ENCODE measurements at places on chromosomes 11 and 22.

DNA sequence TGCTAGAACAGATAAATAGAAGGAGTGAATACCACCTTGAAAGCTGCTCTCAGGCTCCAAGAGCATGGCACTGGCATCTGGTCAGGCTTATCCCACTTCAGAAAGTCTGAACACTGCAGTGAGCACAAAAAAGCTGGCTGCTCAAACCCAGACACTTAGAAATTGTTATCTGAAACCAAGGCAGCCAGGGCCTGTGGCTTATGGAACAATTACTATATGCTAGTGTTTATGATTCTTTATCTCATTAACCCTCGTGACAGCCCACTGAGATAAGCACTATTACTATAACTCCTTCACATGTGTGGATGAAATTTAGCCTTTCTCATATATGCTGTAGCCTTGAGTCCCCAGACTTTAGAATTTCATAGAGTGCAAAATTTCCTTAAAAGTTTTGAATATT, 400.2 kb downstream of the RAB38 start:
- no peak for DNase-seq

GRCh38 chr11:9760193-9760575, 96.3 kb downstream of the SWAP70 start:
- DNase-seq = no peak

DNA sequence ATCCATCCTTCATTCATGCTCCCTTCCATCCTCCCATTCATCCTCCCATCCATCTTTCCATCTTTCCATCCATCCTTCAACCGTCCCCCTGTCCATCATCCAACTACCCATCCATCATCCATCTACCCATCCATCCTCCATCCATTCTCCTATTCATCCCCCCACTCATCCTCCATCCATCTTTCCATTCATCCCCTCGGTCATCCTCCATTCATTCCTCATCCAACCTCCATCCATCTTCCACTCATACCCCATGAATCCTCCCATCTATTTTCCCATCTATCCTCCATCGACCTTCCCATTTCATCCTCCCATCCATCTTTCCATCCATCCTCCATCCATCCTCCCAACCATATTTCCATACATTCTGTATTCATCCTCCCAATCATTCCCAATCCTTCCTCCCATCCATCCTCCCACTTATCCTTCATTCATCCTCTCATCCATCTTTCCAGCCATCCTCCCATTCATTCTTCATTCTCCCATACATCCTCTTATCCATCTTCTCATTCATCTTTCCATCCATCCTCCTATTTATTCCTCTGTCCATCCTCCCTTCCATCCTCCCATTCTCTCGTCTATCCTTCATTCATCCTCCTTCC, 29.9 kb downstream of the IGLL1 start:
- no peak for DNase-seq

DNA sequence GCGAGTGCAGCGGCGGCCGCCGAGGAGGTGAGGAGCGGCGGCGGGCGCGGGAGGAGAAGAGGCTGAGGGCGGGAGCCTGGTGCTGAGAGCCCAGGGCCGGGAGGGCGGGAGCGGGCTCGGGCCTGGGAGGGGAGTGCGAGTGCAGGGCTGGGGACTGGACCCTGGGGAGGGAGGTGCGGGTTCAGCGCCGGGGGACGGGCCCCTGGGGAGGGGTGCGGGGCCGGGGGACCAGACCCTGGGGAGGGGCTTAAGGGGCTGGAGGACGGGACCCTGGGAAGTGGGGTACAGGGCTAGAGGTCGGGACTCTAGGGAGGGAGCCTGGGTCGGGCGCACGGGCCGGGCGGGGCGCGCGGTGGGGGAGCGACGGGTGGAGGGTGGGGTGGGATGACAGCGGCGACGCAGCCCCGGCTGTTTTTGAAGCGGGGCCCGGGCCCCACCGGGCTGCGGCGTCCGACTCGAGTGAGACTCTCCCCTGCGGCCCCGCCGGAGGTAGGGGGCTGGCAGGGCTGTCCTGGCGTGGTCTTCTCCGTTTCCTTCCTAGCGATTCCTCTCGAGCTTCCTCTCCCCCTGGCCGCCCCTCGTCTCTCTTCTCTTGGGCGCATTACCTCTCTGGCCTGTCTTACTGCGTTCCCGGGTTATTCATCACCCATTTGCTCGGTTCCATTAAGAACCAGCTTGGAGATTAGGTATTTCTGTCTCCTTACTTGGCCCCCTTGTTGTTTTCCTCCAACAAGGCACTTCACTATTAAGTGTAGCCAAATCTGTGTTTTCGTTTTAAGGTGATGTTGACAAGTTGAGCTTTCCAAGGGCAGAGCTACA, 754 bp downstream of the NUP50 start:
- no peak for DNase-seq

DNA sequence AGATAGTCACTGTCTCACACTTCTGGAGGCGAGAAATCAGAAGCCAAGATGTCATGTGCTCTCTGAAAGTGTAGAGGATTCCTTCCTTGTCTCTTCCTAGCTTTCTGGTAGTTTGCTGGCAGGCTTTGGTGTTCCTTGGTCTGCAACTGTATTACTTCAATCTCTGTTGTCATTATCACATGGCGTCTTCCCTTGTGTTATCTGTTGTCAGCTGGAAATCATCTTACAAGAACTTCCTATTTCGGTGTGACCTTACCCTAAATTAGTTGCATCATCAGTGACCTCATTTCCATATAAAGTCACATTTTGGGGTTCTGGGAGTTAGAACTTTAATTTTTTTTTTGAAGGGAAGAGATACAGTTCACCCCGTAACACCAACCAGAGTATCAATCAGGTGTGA, 3.3 kb upstream of the LIN7C start:
- no peak for DNase-seq

GRCh38 chr22:46401370-46401769, 65.9 kb downstream of the TRMU start:
- no peak for DNase-seq

- DNase-seq = no peak
Measured at GRCh38 chr11:110077831-110078325, 15.3 kb upstream of the ZC3H12C start.

DNA sequence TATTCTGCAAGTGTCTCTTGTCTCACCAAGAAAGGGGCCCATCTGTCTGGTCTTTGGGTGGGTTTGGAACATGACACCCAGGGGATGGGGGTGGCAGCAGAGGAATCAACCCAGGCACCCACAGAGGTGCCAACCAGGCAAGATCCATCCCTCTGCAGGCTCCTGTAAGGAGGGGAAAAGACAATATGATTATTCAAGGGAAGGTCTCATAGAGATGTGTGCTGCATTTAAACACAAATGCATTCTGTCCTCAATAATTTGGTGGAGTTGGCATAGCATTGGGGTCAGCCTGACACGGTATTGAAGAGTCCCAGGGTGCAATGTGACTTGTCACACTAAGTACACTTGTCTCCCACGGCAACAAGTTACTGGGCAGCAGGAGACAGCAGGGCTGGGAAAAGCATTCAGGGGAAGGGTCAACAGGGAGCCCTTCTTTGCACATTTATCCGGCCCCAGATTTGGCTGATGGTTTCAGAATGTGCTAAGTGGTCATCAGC, 33.1 kb upstream of the SPON1 start:
- no peak for DNase-seq

- DNase-seq = no peak
Measured at GRCh38 chr11:73273222-73273895, 1.2 kb downstream of the P2RY6 start.

GRCh38 chr11:114129142-114129541, 69.6 kb downstream of the ZBTB16 start:
- DNase-seq = no peak

DNA sequence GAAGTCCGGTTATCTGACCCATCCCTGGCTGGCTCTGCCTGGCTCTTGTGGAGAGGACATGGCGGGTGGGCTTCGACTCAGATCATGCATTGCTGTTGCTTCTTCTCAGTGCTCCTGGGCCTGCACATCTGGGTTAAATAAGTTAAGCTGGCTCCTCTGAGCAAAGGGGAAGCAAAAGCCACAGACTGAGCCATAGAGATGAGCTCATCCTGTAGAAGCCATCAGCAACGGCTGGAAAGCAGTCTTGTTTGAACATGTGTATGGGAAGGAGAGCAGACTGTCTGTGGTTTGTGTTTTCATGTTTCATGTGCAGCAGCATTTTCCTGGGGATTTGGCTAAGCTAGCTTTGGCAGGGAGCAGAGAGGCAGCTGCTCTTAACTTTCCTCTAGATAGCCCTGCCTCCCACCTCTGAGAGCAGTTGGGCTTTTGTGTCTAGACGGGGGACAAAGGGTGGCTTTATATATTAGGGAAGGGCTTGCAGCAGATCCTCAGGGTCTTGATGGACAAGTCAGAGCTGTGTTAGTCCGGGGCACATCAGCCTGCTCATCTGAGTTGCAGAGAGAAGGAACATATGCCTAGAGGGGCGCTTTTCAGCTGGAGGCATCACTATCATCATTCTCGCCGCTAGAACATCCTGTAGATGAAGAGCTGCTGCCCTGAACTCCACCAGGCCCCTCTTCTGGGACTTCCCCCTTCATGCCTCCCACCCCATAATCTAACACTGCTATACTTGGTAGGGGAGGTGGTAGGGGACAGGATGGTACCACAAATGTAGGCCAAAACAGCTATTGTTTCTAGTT, 14.9 kb downstream of the DCPS start:
- no peak for DNase-seq

DNA sequence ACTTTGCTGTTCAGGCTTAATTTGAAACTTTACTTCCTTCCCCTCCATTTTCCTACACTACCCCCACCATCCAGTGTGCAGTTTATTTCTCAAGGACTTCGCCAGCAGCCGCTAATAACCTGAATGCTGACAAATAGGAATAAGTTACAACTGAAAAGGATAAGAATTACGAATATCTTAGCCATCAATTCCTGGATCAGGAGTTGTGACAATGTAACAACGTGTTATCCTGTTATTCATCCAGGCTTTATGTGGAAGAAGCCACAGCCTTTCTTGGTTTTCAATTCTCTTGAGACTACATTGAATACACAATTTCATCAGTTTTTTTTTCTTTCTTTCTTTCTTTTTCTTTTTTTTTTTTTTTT, 5.9 kb downstream of the HBG1 start:
- DNase-seq = no peak

- no peak for DNase-seq
Measured at GRCh38 chr11:70135625-70136059, 57.5 kb downstream of the ANO1 start.

- no peak for DNase-seq
Measured at GRCh38 chr11:3939211-3939610, 83.7 kb downstream of the STIM1 start.

- DNase-seq = no peak
Measured at GRCh38 chr22:46026899-46027210, 49.9 kb upstream of the WNT7B start.

GRCh38 chr11:122486793-122487495, 168.6 kb upstream of the UBASH3B start:
- no peak for DNase-seq

DNA sequence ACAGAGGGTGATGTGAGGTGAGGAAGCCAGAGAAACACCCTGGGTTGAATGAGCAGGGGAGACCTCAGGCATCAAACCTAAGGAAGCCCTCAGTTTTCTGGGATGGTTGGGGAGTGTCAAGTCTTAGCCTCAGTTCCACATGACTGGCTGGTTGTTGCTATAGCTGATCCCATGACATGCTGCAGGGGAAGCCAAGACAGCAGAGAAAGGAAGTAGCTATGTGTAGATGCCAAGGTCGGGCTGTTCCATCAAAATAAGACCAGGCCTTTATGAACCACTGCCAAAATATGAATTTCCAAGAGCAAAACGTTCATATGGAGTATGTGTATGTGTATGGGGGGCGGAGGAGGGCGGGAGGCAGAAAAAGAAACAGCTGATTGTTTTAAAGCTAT, 11.6 kb downstream of the CD59 start:
- DNase-seq = no peak

DNA sequence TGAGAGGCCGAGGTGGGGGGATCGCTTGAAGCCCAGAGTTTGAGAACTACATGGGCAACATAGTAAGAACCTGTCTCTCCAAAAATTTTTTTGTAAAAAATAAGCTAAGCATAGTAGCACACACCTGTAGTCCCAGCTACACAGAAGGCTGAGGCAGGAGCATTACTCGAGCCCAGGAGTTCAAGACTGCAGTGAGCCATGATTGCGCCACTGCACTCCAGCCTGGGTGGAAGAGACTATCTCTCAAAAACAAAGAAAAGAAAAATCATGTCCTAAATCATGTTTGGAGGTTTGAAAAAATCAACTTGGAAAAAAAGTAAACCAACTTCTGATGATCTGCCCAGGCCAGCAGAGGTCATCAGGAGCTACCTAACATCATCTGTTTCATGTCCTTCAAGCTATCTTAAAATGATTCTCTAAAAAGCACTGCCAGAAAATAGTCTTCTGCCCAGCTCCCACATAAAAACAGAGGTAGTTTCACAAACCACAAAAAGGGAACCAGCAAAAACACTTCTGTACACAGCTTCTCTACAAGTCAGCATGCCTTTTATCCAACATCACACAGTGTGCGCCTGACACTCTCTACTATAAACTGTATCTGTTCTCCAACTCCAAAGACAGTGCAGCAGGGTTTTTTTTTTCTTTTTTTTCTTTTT, 165.0 kb downstream of the SOX6 start:
- no peak for DNase-seq

- DNase-seq = no peak
Measured at GRCh38 chr11:61149624-61150615, 11.3 kb downstream of the VPS37C start.

- peak; percentile 6 for DNase-seq
Measured at GRCh38 chr11:6357222-6357621, 33.1 kb upstream of the SMPD1 start.

DNA sequence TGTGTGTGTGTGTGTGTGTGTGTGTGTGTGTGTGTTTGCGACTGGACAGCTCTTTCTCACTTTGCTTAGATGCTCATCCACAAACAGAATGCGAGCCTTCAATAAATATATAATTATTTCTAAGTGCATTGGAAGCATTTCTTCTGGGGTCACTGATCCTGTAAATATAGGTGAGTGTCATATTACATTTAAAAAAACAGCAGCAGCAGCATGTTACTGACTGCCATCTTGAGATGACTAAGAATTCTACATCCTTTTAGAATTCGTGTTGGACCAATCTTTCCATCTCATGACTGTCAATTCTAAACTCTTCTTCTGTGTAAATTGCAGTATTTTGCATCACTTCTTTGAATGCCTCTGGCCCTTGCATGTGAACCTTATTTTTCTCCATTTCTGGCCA, 238.0 kb upstream of the DDI1 start:
- no peak for DNase-seq

GRCh38 chr11:120215634-120216033, 4.8 kb downstream of the OAF start:
- no peak for DNase-seq

GRCh38 chr22:22787151-22787550, 100.5 kb upstream of the IGLL5 start:
- DNase-seq = no peak

GRCh38 chr22:34975721-34976120, 90.2 kb upstream of the ISX start:
- no peak for DNase-seq

DNA sequence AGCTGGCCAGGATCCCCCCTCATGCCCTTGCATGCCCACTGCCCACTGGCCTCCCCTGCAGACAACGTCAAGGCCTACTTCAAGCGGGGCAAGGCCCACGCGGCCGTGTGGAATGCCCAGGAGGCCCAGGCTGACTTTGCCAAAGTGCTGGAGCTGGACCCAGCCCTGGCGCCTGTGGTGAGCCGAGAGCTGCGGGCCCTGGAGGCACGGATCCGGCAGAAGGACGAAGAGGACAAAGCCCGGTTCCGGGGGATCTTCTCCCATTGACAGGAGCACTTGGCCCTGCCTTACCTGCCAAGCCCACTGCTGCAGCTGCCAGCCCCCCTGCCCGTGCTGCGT, 7.9 kb downstream of the AIP start:
- DNase-seq = no peak

Measured in GOT3 (cell line).